ENCODE measurements at places on chromosomes 3 and 15.
A peak's percentile ranks its signal among the peaks of the same experiment; 100 is the strongest.

DNA sequence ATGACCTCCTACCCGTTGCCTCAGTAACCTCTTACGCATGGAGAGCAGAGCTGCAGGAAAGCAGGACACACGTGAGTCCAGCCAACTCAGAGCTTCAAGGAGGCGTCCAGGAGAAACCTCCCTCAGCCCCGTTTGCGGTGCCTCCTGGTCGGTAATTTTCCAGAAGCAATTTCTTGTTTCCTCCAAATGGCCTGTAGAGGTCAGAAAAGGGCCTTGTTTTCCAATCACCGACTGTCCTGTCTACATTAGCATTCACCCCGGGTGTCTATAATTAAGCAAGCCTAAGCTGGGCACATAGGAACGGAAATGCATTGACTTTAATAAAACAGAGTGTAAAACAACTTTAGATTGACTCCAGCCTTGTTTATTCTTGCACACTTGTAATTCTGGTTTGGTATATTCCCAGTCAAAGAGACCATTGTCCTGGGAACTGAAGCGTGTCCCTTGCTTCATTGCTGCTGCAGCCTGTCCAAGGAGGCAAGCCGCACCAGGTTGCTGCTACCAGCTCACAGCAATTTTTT, 836.2 kb downstream of the AGBL1 start:
- peak; percentile 35 for DNase-seq

- no peak for DNase-seq
These were observed 98.9 kb downstream of the ULK4 start for GRCh38 chr3:41863024-41863423.

GRCh38 chr3:149871855-149872254, 58.8 kb downstream of the RNF13 start:
- DNase-seq: no peak

GRCh38 chr3:158731938-158732855, at the start of gene RARRES1:
TSS of gene RARRES1 (minus strand) at chr3:158732457. CDS start at chr3:158732415, 42 bp downstream.
- DNase-seq: peak; percentile 44

DNA sequence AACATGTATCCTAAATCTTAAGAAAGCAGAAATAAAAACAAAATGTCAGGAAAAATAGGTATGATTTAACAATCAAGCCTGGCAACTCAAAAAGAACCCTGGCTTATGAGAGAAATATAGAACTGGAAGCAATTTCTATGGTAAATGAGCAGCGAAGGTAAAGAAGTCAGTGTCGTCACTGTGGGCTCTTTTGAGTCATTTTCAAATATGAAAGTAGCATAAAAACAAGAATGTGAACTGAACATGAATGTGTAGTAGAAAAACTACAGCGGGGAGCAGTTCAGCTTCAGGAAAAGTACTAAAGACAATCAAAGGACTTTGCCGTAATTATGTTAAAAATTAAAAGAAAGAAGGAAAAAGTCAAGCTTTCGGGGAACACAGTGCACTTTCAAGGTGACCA, 17.5 kb downstream of the LSG1 start:
- no peak for DNase-seq

- DNase-seq: no peak
These were observed 110.9 kb downstream of the LMLN start for GRCh38 chr3:198070871-198071270.

- no peak for DNase-seq
These were observed 42.0 kb downstream of the PIAS1 start for GRCh38 chr15:68096099-68096498.

- DNase-seq: no peak
These were observed 20.0 kb upstream of the ELP6 start for GRCh38 chr3:47533481-47533880.

GRCh38 chr15:74497584-74497983, 36.6 kb upstream of the UBL7 start:
- peak; percentile 11 for DNase-seq

GRCh38 chr3:196969134-196969659, 564 bp upstream of the PIGZ start:
- no peak for DNase-seq

- no peak for DNase-seq
These were observed 41.1 kb downstream of the VGLL3 start for GRCh38 chr3:86949850-86950249.

GRCh38 chr3:13514639-13515435, 34.1 kb upstream of the FBLN2 start:
- no peak for DNase-seq

DNA sequence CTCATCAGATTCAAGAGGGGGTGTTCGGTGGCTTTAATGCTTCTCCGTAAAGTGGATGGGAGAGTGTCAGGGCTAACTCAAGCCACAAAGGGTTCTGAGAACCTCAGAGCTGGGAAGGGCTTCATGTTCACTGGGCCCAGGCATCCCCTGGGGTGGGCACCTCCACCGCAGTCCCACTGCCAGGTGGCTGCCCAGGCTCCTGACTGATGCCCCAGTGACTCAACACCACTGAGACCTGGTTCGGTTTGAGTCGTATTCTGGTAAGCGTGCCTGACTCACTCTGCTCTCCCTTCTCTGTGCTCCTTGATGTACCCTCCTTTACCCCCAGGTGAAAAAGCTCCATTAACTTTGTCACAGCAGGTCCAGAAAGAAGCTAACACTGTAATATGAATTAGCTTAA, 304.6 kb downstream of the RPLP1 start:
- DNase-seq: no peak

DNA sequence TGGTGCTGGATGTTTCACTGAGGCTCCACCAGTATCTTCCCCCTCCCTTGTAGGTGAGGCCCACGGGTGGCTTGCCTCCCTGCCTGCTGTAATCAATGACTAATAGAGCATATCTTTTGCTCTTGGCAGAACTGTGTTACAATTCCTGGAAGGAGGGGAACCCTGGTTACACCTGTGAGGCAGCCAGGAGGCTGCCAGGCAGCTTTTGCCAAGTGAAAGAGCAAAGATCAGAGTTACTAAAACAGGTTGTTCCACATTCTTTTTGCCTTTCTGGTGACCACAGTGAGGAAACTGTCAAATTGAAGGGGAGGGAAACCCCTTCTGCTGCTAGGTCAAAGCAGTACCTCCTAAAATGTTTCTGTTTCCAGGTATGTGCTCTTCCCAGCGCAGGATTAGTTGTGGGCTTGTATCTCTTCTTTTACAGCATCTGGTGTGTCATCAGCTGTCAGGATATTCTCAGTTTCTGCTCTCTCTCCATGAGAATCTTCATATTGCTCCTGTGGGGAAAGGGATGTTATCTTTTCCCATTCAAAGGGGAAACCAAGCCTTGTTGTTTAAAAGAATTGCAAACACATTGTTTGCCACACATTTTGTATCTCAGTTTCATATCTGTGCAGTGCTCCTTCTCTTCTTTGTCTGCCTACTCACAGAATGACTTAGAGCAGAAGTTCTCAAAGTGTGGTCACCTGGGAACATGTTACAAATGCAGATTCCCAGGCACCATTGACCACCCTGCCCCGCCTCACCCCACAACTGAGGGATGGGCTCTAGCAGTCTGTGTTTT, 137.4 kb upstream of the UMPS start:
- no peak for DNase-seq

DNA sequence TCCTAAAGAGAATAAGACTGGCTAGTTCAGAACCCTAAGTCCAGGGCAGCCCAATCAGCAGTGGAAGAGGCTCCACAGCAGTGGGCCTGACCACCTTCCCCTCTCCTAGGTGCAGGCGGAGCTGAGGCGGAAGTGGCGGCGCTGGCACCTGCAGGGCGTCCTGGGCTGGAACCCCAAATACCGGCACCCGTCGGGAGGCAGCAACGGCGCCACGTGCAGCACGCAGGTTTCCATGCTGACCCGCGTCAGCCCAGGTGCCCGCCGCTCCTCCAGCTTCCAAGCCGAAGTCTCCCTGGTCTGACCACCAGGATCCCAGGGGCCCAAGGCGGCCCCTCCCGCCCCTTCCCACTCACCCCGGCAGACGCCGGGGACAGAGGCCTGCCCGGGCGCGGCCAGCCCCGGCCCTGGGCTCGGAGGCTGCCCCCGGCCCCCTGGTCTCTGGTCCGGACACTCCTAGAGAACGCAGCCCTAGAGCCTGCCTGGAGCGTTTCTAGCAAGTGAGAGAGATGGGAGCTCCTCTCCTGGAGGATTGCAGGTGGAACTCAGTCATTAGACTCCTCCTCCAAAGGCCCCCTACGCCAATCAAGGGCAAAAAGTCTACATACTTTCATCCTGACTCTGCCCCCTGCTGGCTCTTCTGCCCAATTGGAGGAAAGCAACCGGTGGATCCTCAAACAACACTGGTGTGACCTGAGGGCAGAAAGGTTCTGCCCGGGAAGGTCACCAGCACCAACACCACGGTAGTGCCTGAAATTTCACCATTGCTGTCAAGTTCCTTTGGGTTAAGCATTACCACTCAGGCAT, 33.7 kb downstream of the VIPR1 start:
- peak; percentile 62 for DNase-seq

- DNase-seq: no peak
These were observed 138.4 kb upstream of the KCNMB2 start for GRCh38 chr3:178397836-178398235.

- DNase-seq: no peak
These were observed 16.3 kb upstream of the LCTL start for GRCh38 chr15:66581972-66582537.

GRCh38 chr15:101620671-101621070, 31.5 kb downstream of the TM2D3 start:
- DNase-seq: no peak

GRCh38 chr15:45228931-45229330, 23.1 kb upstream of the SLC28A2 start:
- DNase-seq: no peak

DNA sequence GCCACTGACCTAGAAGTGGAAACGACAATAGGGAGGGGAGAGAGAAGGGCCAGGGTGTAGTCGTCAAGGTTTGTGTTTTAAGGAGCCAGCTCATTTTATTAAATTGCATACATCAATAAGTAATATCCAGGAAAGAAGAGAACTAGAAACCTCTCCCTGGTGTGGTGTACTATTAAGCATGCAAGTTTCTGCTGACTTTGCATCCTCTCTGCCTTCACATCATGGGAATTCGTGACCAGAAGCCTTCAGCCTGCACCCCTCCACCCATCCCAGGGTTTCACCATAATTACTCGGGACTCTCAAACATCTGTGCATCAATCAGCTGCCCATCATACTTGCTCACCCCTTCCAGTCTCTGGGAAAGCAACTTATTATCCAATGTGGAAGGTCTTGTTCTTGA, 70.9 kb upstream of the UBE3A start:
- DNase-seq: no peak

DNA sequence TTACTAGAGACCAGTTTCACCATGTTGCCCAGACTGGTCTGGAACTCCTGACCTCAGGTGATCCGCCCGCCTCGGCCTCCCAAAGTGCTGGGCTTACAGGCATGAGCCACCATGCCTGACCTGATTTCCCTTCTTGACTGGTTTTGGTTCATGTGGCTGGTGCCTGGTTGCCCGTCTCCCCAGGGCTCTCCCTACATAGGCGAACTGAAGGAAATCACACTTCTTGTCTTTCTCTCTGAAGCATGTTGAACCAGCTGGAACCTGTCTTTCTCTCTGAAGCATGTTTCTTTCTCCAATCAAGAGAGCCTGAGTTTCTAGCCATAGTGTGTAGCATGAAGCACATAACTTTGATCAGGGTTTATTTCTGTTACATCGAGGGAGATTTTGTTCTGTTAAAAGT, 16.3 kb upstream of the SAMD7 start:
- no peak for DNase-seq

DNA sequence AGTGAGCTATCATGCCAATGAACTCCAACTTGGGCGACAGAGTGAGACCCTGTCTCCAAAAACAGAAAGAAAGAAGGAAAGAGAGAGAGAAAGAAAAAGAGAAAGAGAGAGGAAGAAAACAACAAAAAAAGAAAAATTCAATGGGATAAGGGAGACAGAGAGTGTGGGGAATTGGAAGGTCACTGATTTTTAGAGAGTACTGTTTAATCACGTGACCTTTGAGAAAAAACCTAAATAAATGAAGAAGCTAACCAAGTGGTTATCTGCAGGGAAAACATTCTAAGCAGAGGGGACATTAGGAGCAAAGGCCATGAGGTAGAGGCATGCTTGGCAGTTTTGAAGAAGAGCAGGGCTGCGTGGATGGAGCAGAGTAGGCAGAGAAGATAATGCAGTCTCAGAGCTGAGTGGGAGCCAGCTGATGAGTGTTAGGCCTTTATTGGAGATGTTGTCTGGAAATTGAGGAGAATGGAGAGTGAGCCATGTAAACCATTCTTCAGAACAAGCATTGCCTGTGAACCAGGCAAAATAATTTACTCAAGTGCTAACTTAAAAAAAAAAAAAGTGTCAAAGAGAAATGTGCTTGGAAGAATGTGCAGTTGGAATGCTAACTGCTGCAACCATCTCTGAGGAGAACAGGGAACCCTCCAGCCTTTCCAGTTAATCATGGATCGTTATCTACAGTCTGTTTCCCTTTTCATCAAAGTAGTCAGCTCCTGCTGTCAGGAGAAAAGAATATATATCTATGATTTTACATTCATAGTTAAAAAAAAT, 377.3 kb upstream of the SEMA6D start:
- no peak for DNase-seq

DNA sequence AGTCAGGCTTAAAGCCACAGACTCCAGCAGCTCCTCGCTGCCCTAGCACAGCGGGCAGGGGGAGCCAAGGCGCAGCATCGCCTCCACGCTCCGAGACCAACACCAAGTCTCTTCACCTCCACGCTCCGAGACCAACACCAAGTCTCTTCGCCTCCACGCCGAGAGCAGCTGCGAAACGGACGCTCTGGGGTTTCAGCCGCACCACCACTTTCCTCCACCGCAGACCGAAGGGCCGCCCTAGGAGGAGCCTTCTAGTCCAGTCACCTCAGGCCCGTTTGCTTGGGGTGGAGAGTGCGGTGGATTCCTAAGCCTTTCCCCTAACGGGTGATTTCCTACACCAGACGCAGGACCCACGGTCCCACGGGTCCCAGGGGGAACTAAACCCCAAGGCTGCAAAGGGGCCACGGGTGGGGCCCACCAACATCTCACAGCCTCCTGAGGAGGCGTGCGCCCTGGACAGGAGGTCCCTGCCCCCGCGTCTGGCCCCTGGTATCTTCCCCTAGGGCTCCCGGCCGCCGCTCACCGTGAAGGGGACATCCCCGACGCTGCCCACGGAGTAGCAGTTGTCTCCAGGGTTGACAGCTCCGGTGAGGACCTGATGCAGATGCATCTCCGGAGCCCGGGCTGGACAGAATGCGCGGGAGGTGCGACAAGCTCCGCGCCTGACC, 501 bp downstream of the DMXL2 start:
- DNase-seq: no peak
